ENCODE measurements at places on chromosomes 12 and 14.

- DNase-seq = no peak
Observed at GRCh38 chr12:6850796-6851152, 312 bp downstream of the CDCA3 start.

DNA sequence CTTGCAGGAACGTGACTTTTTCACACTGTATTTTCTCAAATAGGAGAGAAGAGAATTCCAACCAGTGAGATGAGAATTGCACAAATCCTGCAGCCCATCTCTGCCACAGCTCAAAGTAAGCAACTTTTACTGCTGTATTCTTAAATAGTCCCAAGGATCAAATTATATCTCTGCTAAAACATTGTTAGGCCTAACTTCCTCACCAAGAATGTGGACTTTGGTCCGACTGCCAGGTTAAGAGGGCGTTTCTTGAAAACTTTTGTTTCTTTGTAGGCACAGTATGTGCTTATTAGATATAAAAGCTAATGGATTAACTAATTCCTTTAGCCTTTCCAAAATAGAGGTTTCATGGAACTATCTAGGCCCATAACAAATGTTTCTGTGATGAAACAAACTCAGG lies 61.4 kb upstream of the IFNG-AS1 start:
- DNase-seq = no peak

DNA sequence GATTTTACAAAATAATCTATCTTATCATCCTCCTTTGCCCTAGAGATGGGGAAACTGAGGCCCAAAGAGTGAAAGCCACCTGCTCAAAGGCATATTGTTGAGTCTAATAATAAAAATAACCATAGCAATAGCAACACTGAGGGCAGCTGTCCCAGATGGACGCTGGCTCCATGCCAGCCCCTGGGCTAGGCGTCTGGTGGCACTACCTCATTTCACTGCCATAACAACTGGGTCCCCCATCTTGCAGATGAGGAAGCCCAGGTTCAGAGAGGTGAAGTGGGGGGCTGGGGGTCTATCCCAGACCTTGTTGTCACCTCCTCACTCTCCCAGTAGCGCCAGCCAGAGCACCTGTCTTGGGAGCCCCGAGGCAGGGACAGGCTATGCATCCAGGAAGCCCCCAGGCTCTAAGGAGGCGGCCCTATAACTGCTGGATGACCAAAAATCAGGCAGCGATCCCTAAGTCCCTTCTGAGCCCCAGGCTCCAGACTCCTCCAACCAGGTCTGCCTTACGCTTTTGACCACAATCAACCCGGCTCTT lies 12.8 kb downstream of the BDKRB2 start:
- DNase-seq = no peak

DNA sequence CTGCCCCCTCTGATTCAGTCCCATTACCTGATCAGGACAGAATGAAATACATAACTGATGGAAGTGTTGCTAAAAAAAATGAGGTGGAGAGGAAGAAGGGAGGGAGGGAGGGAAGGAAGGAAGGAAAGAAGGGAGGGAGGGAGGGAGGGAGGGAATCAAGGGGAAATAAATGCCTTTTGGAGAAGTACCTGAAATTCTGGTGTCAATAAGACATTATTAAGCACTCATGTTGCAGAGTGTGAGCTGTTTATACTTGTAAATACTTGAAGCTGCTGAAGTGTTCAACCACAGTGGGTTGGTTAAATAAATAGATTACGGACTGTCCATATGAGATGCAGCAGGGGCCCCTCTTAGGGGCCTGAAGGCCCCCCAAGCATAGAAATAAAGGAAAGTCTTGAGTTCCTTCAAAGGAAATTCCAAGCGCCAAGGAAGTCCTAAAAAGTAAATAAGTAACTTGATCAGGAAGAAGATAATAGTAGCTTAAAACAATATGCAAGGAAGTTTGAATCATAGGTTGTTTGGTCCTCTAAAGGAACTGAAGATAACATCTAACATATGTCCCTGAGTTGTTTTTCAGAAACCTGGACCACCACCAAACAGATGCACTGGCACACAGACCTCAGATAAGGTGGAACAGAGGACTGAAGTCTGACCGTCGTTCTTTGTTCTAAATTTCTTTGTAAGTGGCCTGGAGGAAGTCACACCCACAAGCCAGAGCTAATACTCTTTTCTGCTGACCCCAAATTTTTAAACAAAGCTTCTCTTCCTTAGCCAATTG lies 110.8 kb downstream of the SEC23A start:
- DNase-seq = no peak

DNA sequence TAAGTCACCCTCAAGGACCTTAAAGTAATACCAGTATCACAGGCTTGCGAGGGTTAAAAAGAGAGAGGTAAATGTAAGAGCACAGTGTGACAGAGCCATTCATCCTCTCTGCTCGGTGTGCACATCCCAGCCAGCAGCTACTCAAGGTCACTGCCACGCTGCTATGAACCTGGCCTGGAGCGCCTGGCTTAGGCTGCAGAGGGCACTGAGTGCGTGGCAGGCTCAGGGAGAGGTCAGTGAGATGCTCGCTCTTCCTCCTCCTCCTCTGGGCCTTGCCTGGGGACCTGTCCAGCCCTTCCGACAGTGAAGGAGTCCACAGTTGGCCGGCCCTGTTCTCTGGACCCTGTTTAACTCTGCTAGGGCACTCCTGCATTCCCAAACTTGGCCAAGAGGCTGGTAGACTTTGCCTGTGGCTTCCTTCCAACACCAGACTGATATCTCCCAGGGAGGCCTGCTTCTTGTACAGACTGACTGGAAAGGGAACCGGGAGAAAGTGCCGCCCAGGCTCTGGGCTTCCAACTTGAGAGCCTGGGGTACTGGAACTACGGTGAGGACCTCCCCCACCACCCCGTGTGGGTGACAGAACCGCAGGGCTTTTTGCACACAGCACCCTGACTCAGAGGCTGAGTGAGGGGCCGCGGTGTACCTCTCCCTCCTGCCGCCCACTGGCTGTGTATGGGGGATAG lies 62.6 kb upstream of the CORO1C start:
- no peak for DNase-seq

- no peak for DNase-seq
Observed at GRCh38 chr14:55530464-55530863, 49.5 kb upstream of the KTN1 start.

DNA sequence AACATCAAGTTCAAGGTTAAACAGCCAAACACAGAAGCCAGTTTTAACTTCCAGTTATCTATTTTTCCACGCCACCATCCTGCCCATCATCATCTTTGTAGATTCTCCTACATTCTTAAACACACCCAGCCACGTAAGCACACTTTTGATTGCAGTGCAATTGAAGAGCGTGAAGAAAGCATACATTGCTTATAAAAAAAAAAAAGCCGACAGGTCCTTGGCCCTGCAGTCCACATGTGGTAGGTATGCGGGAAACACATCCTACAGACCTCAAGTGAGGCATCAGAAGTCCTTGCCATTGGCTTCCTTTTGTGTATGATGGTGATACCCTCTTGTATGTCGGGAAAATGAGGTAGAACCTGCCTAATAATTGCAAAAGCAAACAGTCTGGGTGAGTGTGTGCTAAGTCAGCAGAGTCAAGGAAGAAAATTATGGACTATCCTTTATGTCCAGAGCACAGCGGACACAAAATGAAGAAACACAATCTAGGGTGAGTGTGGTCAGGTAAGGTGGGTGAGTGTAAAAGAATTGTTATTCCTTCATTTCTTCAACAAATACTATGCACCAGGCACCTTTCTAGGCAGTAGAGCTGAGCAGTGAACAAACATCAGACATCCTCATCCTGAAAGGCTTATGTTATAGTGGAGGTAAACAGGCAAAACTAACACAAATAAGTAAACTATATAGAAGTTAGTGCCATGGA lies 51.5 kb downstream of the EID3 start:
- DNase-seq = no peak

DNA sequence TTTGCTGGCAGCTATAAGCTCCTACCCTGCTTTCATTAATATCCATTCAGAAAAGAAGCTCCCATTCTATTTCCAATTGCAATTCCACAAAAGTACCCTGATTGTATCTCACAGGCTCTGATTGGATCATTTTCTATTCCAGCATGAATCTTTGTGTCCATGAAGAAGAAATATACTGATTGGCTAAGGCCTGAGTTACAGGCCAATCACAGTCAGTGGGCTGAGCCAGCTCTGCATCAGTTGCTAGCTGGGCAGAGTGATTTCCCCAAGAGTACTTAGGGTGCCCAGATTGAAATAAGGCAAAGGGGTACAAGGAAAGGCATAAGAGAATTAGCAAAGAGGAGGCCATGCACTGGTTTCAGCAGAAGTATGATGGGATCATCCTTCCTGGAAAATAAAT lies 14.4 kb downstream of the ART4 start:
- peak; percentile 45 for DNase-seq

- DNase-seq = peak; percentile 77
Observed at GRCh38 chr12:49553512-49554088, 14.3 kb downstream of the MCRS1 start.

DNA sequence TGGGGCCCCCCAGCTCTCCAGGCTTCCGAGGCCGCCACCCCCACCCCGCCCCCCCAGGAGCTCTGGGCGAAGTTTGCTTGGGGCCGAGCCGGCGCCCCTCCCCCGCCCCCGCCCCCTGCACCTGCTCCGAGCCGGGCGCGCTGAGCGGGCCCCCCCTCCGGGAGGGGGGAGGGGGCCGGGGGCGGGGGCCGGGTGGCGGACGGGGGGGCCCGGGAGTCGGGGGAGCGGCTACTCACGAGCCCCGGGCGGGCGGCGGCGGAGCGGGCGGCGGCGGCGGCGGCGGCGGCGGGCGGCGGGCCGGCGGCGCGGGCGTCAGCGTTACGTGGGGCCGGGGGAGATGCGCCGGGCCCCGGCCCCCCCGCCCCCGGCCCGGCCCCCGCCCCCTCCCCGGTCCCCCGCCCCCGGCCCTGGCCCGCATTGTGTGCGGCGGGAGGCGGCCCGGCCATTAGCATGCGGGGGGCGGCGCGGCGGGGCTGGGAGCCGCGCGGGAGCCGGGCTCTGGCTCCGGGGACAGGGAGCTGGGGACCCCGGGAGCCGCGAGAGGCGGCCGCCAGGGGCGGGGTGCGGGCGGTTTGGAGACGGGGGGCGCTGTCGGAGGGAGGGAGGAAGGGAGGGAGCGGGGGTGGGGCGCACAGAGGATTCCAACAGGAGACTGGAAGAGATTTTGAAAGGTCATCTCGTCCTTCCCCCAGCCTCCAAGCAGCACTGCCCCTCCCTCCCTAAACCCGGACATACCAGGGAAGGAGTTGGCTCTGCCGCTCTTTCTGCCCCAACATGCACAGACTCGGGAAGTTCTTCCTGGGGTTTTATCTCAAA lies at the start of gene ZNF219:
ZNF219 (minus strand) TSS at position 580 of the 816 bp plus-strand sequence. CDS start 5,064 bp downstream, outside the sequence.
- peak; percentile 63 for DNase-seq

- no peak for DNase-seq
Observed at GRCh38 chr14:31059152-31059924, 33.2 kb upstream of the STRN3 start.

GRCh38 chr12:13099066-13099843 lies 4.2 kb downstream of the GSG1 start:
- DNase-seq = no peak

GRCh38 chr12:26630546-26631027 lies 202.4 kb downstream of the ITPR2 start:
- peak; percentile 99 for DNase-seq

DNA sequence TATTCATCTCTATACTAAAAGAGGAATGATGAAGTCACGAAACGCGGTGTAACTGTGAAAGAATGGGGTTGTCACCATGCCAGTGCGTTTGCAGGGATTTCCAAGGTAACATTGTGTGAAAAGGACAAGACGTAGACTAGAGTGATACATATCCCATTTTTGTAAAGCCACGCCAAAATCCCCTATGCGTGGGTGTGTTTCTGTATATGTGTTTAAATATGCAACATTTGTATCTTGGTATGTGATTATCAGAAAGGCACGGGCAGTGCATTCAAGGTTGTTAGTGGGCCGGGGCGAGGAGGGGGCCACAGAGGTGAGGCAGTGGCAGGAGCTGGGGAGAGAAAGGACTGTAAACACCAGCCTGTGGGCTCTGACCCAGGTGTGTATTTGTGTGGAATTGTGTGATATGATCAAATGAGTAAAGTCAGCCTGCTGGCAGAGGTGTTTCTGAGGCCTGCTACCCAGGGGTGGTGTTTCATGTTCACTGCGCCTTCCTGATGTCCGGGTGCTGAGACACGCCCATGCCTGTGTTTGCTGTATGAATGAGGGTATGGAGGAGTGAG lies 137.8 kb downstream of the ADGRD1 start:
- DNase-seq = no peak

DNA sequence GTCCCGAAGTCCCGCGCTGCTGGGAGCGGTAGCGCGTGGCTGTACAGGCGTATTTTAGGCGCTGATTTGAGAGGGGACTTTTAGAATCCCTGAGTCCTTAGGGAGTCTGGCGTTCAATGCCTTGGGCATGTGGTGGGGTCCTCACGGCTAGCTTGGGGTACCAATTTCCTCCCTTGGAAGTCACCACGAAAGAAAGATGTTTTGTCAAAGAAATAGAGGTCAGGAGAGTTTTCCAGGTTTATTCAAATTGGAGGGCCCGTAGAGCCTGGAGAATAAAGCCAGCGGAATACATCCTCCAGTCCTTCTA lies 63.9 kb downstream of the KLHL28 start:
- DNase-seq = no peak

DNA sequence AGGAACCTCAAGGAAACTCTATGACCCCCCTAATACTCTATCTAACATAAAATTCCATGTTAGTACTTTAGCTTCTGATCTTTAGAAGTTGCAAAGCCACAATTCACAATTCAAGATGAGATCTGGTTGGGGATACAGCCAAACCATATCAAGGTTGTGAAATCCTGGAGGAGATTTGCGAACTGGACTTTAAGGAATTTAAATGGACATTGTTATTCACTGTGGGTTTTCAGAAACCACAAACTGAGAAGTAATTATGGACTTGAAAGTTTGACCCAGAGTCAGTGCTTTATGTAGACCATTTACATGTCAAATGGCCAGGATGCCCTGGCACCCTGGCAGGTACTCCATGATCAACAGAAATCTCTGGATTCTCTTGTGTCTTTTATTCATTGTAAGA lies 14.2 kb upstream of the CDKL1 start:
- DNase-seq = no peak

GRCh38 chr12:46555406-46555852 lies 182.9 kb upstream of the SLC38A2 start:
- DNase-seq = peak; percentile 30

DNA sequence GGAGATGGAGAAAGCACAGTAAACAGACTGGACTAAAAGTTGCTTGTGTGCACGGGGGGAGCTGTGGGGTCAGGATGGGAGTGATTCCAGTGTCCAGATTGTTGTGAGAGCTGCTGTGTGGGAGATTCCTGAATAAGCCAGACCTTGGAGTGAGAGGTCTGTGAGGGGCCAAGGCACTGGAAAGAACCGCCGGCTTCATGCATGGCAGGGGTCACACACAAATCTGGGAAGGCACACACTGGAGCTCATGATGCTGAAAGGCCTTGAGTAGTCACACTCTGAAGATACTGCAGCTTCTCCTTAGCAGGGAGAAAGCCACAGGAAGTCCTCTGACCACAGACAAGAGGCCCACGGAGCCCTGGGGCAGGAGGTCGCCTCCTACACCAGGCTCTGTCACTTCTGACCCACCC lies 23.1 kb downstream of the ADCY6 start:
- DNase-seq = no peak
